Stimulated activated naive CD8-positive, alpha-beta T cell treated with anti-CD3 and anti-CD28 coated beads, Interleukin-15, Interleukin-2, amounts not matched to agents 100 U/mL and 50 U/mL, for 24 hours (primary cell): ENCODE measurements at places on chromosomes 11 and 22.
A peak's percentile ranks its signal among the peaks of the same experiment; 100 is the strongest.

GRCh38 chr11:26837154-26837553 is 115.3 kb upstream of the SLC5A12 start:
- no peak for DNase-seq

DNA sequence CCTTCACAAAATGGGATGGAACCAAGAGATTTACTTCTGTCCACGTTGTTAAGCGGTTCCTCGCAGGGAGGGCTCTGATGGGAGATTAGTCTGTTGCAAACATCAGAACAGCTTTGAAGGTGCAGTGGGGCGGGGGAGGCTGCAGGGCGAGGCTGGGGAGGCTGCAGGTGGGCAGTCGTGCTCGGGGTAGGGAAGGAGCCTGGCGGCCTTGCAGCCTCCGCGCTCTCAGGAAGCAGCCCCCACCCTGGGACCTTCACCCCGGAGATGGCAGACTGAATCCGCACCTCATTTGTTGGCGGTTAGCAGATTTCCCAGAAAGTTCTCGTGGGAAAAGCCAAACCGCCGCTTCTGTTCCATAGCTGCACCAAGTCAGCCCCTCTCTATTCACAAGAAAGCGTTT is 237.3 kb downstream of the BRD1 start:
- no peak for DNase-seq

DNA sequence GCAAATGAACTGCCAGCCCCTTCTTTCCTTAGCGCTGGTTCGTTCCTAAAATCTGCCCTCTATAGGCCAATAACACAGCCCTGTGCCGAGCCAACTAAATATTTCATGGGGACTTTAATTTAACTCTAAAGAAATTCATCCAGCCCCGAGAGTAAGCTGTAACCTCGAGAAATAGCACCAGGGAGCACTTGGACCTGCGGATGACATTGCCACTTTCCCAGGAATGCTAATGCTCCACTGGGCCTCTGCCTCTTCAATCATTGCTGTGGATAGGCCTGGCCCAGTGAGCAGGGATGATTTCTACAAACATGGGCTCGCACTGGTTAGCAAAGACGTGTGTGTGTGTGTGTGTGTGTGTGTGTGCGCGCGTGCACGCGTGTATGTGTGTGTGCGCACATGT is 95.3 kb upstream of the TBCEL start:
- DNase-seq: no peak

GRCh38 chr11:9760193-9760575 is 96.3 kb downstream of the SWAP70 start:
- peak; percentile 14 for DNase-seq

- DNase-seq: no peak
These were observed at the start of gene SULT4A1 for GRCh38 chr22:43862074-43862881. SULT4A1 (minus strand) TSS chr22:43862513; CDS start chr22:43862382, 131 bp downstream.
